CD4-positive, alpha-beta T cell treated with Interleukin-21 for 1 hour (primary cell): ENCODE measurements at places on chromosomes 3 and 15.

DNA sequence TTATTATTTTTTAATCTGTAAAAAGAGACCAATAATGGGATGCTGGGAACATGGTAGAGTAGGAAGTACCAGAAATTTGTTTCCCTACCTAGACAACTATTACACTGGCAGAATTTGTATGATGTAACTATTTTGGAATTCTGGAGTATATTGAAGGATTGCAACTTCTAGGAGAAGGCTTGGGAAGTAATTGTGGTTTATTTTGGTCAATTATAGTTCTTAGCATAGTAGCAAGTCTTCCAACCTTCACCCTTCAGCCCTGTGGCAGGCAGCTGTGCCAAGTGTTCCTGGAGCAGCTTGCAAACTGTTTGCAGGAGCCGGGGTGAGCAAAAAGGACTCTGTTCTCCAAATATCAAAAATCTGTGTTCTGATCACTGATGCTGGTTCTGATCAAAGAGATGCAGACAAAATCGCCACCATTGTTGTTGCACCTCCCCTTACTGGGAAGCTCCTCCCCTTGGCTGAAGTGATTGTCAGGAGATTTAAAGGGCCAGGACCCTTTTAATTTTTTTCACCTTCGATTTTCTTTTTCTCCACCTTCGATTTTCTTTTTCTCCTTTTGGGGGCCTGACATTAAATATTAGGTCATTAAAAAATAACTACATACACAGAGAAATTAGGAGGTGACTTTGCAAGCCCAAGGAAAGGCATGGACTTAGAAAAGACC is 363.3 kb downstream of the SLC9A9 start:
- DNase-seq: no peak

DNA sequence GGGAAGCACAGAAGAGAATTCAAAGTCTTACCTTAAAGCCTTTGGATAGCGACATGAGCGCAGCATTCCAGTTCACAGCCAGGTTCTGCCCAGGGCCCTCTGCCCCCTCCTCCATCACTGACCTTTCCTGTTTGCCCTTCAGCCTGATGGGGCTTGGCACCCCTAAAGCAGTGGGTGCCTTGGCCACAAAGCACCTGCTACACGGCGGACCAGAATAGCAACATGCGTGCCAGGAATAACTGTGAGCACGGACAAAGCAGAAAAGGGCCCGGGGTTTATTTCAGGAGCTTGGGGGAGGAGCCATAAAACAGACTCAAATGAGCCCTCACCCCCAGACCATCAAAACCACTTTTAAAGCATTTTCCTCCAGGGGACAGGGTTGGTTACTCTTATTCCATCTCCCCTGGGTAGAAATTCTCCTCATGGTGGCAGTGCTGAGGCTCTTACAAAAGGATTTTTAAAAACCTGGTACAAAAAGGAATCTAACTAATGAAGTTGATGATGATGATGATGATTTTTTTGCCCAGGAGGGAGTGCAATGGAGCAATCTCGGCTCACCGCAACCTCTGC is 135.4 kb downstream of the KLF13 start:
- no peak for DNase-seq

DNA sequence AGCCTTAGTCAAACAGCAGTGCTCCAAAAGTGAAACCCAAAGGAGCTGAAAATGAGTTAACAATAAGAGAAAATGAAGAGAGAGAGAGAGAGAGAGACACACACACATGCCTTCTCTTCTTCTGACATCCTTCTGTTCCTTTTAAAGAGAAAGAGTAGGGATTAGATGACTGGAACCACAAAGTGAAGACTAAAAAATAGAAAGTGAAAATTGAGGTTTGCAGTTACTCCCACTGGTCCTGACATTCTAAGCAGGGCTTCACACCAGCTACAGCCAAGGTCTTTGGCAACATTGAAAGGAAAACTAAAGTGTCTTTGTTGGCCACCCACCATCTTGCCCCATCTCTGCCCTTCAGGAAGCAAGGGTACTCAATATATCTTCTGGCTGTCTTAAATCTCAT is 59.2 kb downstream of the USP50 start:
- no peak for DNase-seq

DNA sequence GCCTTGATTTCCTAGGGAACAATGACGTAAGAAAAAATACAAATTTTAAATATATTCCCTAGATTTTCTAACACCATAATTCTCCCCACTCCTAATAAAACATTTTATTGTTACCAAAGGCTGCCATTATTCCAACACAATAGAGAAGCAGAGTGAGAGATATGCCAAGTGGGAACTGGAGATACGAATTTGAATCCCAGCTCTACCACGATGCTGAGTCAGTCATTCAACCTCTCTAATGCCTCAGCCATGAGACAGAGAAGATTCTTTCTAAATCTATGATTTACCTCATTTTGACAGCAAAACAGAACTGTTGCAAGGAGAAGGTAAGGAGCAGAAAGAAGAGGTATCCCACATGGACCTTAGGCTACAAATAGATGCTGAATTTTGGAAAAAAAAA is 112.5 kb downstream of the IGF2BP2 start:
- no peak for DNase-seq

- DNase-seq: no peak
Observed at GRCh38 chr15:66220601-66221000, 32.9 kb downstream of the MEGF11 start.

GRCh38 chr3:173826901-173827609 is 429.5 kb downstream of the NLGN1 start:
- no peak for DNase-seq

- no peak for DNase-seq
Observed at GRCh38 chr15:82043796-82044372, 1.9 kb downstream of the MEX3B start.
